ENCODE measurements at places on chromosomes 16 and 17. TPM values are rescaled to one million over a fixed set of nuclear protein-coding genes. Genes with fewer than 3 reads are reported as not detected.

The SLC35G6 gene
- polyA plus RNA-seq: not detected

The NAGS gene
- 0.64 TPM for polyA plus RNA-seq

The ZNF423 gene
- polyA plus RNA-seq: not detected

The MGAT5B gene
- polyA plus RNA-seq: not detected

The TEKT1 gene
- not detected for polyA plus RNA-seq

The RPRML gene
- polyA plus RNA-seq: 0.28 TPM

The MARVELD3 gene
- polyA plus RNA-seq: not detected

The EDC4 gene
- 18.6 TPM for polyA plus RNA-seq

The KRT36 gene
- polyA plus RNA-seq: not detected

The ITGAD gene
- polyA plus RNA-seq: not detected

The EVPLL gene
- polyA plus RNA-seq: not detected

The C17orf100 gene
- polyA plus RNA-seq: 8.0 TPM

The CCL4L2 gene
- not detected for polyA plus RNA-seq

The RPH3AL gene
- 13.8 TPM for polyA plus RNA-seq

The EME1 gene
- polyA plus RNA-seq: not detected

The GAST gene
- not detected for polyA plus RNA-seq

The ZNF689 gene
- polyA plus RNA-seq: 12.8 TPM

The TPSD1 gene
- polyA plus RNA-seq: not detected

The TTYH2 gene
- 0.58 TPM for polyA plus RNA-seq

The KRT17 gene
- not detected for polyA plus RNA-seq

The MT1A gene
- polyA plus RNA-seq: not detected

The EVI2B gene
- 192 TPM for polyA plus RNA-seq

The MPP2 gene
- 0.18 TPM for polyA plus RNA-seq

The DUS2 gene
- 68.3 TPM for polyA plus RNA-seq

The SLFN12 gene
- polyA plus RNA-seq: 2.4 TPM

The ITGAX gene
- 6.2 TPM for polyA plus RNA-seq

The AURKB gene
- 0.34 TPM for polyA plus RNA-seq
